Activated CD8-positive, alpha-beta memory T cell treated with anti-CD3 and anti-CD28 coated beads for 48 hours (primary cell): ENCODE measurements at places on chromosomes 2 and 18.

GRCh38 chr18:47936952-47937351 lies 6.5 kb upstream of the SMAD2 start:
- DNase-seq = no peak

- no peak for DNase-seq
These were observed 1.6 kb downstream of the GPR17 start for GRCh38 chr2:127647242-127648190.

DNA sequence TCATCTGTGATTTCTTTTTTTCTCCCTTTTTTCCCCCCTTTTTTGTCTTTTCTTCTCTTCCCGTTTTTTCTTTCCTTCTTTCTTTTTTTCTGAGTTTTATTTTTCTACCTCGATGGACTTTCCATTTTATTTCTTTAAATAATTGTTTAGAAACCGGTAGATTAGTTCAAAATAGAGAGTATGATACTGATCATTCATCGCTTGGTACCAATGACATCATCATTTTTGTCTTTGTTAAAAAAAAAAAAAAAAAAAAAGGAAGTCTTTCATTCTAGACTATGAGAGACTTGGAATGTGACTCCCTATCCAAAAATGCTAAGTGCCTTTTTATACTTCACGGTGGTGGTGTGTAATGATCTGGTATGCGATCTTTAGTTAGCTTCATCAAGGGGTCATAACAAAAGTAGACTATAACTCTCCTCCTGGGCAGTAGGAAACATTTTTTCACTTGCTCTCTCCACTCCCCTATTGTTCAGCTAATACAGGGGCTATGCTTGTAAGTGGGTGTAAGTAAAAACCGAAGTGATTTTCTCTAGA lies 1517.5 kb upstream of the ZEB2 start:
- DNase-seq = no peak

DNA sequence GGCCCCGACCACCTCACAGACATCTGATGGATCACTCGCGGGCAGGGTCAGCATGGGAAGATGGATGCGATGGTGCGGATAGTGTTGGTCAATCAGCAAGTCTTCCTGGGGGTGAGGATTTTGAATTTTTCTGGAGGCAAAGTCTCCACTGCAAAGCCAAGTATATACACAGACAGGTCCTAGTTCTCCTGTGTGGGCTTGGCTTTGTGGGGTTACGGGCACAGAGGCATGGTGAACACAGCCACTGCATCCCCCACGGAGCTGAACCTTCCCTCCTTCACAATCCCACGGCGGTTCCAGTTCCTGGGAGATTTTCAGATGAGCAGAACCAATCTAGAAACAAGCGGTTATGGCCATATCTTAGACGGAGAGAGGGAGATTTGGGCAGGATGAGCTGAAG lies 35.8 kb downstream of the CNGA3 start:
- DNase-seq = no peak

DNA sequence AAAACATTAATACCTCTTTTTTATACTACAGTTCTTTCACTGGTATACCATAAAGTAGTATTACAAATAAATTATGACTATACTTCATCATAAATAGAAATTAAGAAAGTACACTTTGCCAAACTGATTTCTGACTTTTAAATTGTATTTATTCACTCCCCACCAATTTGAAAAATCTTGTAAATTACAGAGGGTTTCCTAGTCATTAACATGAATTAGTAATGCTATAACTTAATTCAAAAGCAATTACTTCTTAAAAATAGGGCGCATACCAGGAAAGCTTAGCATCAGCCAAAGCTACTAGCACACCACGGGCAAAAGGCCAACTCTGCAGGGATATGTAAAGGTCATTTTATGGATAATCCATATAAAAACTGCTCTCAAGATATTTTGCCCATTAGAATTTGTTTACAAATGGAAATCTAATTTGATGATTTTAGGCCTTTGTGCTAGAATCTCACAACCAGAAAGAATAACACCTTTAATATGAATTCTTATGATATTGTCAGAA lies 142.3 kb downstream of the PIGN start:
- DNase-seq = no peak

DNA sequence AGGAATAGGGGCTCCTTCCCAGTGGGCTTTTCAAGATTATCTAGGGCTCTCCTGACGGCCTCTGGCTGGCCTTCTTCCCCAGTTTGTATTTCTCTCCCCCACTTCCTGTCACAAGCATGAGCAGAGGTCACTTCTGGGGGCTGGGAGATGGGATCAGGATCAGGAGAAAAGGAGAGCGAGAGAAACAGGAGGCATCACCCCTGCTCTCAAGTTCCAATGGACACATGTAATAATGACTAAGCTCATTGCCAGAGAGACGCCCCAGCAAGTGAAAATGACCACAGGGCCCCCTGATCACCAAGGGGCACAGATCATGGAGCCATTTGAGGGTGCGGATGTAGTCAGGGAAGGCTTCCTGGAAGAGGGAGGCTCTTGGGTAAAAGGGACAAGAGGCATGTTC lies 92.1 kb downstream of the SMAD7 start:
- DNase-seq = no peak

DNA sequence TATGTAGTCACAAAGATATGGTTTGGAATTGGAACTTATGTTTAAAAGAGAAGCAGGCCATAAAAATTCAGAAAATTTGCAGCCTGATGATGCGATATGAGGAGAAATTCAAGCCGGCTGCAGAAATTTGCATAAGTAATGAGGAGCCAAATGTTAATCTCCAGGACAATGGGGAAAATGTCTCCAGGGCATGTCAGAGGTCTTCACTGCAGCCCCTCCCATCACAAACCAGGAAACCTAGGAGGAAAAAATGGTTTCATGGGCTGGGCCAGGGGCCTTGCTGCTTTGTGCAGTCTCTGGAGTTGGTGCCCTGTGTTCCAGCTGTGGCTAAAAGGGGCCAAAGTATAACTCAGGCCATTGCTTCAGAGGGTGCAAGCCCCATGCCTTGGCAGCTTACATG lies 28.4 kb downstream of the TACR1 start:
- no peak for DNase-seq

GRCh38 chr2:159219394-159219998 lies 67.0 kb downstream of the WDSUB1 start:
- DNase-seq = no peak

GRCh38 chr18:63992751-63993150 lies 22.9 kb downstream of the SERPINB8 start:
- no peak for DNase-seq

- no peak for DNase-seq
These were observed 32.6 kb downstream of the CNGA3 start for GRCh38 chr2:98378901-98379300.

DNA sequence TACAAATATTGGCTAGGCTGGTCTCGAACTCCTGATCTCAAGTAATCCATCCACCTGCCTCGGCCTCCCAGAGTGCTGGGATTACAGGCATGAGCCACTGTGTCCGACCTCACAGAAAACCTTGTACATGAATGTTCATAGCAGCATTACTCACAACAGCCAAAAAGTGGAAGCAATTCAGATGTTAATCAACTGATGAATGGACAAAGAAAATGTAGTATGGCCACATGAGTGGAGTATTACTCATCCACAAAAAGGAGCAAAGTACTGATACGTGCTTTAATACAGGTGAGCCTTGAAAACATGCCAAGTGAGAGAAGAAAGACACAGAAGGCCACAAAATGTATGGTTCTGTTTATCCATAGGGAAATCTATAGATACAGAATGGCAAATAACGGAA lies 20.6 kb downstream of the CEP192 start:
- DNase-seq = no peak

DNA sequence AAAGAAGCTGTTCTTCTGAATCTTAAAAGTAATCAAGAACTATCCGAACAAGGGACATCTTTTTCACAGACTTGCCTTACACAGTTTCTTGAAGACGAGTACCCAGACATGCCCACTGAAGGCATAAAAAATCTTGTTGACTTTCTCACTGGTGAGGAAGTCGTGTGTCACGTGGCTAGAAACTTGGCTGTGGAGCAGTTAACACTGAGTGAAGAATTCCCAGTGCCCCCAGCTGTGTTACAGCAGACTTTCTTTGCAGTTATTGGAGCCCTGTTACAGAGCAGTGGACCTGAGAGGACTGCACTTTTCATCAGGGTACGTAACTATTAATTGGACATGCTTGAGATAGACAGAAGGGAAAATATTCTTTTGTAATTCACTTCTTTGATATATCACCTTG lies 2.4 kb downstream of the MRPL44 start:
- no peak for DNase-seq

DNA sequence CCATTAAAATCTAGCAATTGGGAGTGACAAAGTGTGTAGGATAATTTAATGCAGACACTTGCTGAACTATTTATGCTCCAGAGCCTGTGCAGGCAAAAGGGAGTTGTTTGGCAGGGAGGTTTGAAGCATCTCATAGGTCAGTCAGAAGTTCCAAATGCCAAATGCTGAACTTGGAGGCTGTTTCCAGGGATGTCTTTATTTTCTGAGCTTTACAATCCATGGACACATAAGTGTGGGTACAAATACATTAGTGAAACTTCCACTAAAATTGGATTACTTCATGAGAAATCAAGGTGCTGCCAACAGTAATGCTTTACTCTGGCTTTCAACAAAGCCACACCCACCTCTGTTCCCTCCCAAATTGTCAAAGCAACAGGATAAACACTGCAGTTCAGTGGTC lies 422.1 kb upstream of the SETBP1 start:
- no peak for DNase-seq

GRCh38 chr2:166170356-166170755 lies 42.5 kb upstream of the SCN1A start:
- DNase-seq = no peak

DNA sequence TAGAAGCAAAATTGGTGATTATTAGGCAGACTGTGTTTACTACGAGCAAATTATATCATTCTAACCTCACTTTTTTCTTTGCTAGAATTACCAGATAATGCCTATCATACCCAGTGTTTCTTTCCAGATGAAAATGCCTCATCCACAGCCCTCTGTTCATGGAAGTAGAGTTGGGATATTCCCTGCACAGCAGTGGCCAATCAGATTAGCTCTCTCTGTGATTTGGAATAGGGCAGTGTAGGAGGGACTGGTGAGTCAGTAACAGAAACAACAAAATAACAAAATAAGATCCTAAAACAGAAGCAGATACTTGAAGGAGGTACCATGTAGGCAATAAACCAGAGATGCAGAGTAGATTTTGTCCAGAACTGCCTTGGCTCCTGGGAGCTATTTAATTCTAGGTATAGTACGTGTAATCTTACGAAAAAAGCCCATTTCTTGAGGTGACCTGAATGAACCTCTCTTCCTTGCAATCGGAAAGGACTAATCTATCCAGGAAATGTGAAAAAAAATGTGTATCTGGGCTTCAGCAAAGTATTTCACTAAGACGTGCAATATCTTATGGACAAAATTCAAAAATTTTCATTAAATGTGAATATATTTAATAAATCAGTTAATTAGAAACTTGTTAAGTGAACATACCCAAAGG lies 18.4 kb upstream of the TMEM17 start:
- no peak for DNase-seq

GRCh38 chr2:46388881-46389280 lies 90.5 kb upstream of the TMEM247 start:
- DNase-seq = no peak

DNA sequence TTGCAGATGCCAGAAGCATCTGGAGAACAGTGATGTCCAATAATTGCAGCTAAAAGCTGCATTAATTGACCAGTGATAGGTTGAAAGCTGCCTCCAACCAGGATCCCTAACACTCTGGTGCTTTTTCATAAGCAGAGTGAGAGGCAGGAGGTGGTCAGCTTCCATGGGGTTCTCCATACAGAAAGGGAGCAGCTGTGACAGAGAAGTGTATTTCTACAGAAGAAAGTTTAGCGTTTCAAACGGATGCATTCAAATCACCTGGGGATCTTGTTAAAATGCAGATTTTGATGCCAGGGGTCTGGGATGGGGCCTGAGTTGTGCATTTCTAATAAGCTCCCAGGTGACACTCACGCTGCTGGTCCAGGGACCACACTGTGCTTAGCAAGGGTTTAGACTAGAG lies 216.5 kb upstream of the NRP2 start:
- DNase-seq = no peak

- DNase-seq = no peak
These were observed 33.7 kb upstream of the APCDD1 start for GRCh38 chr18:10420561-10421352.

DNA sequence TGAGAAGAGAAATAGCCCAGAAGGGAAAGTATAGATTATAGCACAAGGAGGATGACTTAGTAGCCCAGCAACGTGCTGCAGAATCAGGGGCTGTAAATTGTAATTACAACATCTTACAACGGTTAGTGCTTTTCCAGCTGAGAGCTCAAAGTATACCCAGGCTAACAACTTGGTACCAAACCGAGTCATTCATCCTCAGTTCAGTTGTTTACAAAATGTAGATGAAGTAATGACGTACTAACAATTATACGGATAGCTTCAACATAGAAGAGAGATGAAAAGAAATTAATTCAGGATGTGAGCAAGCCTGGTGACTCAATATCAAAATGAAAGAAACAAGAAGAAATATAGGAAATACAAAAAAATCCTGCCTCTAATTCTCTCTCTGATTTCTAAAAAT lies 99.2 kb downstream of the DYNAP start:
- no peak for DNase-seq

DNA sequence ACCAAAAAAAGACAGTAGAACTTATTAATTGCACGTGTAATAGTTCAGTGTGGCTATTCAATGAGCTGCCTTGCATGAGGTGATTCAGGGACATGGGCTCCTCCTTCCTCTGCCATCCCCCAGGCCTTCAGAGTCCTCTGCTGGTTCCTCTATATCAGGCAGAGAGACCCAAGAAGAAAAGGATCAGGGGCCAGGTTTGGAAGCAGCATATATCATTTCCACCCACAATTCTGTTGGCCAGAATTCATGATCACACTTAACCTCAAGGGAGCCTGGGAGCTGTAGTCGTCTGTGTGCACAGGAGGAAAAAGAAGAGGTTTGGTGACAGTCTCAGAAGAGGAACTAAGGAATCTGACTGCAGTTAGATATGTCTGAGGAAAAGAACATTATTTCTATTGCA lies 114.0 kb upstream of the GLS start:
- DNase-seq = no peak

DNA sequence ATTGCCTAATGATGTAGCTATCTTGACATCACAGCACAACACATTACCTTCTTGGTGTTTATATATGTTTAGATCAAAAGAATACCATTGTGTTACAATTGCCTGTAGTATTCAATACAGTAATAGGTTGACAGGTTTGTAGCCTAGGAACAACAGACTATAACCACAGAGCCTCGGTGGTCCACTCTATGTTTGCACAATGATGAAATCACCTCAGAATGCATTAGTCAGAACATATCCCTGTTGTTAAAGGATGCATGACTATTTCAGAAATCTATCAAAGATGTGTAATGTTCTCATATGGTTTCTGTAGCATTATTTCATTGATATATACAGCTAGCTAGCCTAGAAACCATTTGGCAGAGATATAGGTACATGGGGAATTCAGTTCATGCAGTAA lies 8.9 kb downstream of the METTL5 start:
- DNase-seq = no peak

- DNase-seq = no peak
These were observed 811 bp downstream of the ADD2 start for GRCh38 chr2:70767079-70767698.

GRCh38 chr18:8548186-8548585 lies 61.1 kb upstream of the RAB12 start:
- DNase-seq = no peak

GRCh38 chr18:43760010-43760409 lies 482.7 kb upstream of the SYT4 start:
- no peak for DNase-seq

- DNase-seq = no peak
These were observed 657.5 kb upstream of the CDH7 start for GRCh38 chr18:65093346-65093745.

- DNase-seq = no peak
These were observed 250.6 kb downstream of the CYP26B1 start for GRCh38 chr2:71897137-71897480.
